Left colon (tissue), 2 donors: ENCODE measurements at places on chromosomes 5 and 9.
A peak's percentile ranks its signal among the peaks of the same experiment; 100 is the strongest.

DNA sequence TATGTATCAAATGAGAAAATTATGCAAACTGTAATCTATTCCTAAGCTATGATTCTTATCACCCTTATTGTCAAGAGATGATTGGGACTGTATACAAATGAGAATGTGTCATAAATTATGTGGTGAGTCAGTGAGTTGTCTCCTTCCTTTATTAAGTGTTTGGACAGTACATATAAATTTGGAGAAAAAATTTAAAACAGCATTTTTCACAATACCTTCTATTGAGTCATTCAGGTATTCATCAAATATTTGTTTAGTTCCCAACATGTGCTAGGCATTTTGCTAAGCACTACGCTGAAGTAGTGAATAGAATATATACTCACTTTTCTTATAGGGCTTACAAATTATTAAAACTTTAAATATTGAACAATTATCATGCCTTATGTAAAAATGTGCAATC, 36.3 kb upstream of the PTPRD start:
- DNase-seq: no peak

DNA sequence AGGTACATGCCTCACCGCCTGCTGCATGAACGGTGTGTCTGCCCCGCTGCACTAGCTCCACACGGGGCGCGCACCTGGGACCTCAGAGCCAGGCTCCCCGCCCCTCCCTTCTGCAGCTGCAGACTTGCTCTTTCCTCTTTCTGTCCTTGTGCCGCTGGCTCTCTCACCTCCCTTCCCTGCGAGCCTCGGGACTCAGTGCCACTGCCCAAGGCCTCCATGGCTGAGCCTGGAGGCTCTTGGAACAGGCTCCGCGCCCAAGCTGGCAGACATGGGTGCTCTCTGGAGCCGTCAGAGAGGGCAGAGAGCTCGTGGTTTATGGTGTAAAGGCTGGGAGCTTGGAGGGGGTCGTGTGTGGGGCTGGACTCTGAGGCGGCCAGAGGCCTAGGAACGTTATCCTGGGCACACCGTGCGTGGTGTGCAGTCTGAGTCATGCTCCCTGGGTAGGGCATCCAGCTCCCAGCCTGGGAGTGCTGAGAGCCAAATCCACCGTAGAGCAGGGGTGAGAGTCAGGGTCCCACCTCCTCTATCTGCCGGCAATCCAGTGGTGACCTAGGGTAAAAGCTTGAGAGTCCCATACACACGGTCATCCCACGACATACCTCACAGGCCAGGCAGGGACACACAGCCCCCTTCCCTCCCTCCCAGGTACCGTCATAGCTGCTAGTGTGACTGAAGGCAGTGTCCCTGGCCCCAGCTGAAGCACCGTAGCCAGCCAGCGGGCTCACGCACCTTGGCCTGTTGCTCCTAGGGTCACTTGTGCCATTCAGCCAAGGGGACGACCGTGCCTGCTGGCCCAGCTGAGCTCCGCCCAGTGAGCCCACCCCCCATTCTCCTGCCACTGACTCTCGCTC, 22.4 kb downstream of the GOLGA2 start:
- DNase-seq: no peak

- no peak for DNase-seq
Measured at GRCh38 chr5:142390334-142390733, 65.5 kb upstream of the SPRY4 start.

DNA sequence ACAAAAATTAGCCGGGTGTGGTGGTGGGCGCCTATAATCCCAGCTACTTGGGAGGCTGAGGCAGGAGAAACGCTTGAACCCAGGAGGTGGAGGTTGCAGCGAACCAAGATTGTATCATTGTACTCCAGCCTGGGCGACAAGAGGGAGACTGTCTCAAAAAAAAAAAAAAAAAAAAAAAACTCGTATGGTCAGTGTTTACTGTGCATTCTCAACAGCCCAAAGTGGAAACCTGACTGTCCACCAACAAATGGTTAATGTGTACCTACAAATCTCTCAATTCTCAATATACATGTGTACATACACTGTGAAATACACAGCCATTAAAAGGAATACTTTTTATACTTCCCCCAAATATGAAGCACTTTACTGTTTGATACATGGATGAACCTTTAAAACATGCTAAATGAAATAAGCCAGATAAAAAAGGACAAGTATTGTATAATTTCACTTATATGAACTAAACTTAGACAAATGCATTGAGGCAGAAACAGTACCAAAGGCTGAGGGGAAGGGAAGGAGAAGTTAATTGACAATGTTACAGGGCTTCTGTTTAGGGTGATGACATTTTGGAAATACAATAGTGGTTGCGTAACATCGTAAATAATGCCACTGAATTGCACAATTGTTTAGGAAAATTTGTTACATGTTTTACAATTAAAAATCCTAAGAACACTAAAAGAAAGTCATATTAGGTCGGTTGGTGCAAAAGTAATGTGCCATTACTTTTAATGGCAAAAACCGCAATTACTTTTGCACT, 16.5 kb downstream of the DNAJA1 start:
- DNase-seq: no peak

DNA sequence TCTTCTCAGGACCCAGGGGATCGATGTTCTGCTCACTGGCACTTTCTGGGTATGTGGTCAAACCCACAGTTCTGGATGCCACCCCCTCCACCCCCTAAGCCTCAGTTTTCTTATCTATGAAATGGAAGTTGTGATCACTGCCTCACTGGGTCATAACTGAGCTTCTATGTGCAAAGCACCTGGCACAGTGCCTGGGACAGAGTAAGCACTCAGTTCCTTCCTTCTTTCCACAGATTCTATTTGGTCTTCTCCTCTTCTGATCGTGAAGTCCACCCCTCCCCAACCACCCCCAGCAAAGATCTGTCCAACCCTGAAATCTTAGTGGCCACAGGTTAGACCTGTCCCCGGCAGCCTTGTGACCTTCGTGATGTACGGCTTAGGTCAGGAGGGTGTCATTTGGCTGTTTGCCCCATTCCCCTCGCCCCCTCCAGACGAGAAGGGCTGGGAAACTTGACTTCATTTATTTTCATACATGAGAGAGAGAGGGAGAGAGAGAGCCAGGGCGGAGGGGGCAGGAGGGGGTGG, 181.4 kb downstream of the FGF18 start:
- DNase-seq: peak; percentile 16

- no peak for DNase-seq
Measured at GRCh38 chr5:129271308-129271707, 176.8 kb downstream of the ISOC1 start.
